ENCODE measurements at places on chromosomes 12 and 14.

DNA sequence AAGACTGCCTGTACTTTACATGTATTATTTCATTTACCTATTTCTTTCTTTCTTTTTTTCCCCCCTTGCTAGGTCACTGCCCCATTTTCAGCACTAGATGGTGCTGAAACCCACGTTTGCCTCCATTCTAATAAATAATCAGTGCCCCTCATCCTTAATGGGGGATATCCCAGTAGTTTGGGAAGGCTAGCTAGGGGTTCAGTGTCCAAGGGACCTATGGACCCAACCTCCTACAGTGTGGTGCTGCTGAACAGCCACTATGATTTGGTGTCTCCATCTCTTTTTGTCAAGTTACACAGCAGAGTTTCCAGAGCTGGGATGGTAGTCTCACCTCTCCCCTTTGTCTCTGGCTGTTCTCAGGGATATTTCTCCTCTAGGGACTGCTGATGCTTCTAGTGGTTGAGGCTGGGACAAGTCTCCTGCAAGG lies 6.5 kb upstream of the HCFC2 start:
- DNase-seq, result no peak

- no peak for DNase-seq
Observed at GRCh38 chr12:26340649-26341048, 145.3 kb downstream of the SSPN start.

DNA sequence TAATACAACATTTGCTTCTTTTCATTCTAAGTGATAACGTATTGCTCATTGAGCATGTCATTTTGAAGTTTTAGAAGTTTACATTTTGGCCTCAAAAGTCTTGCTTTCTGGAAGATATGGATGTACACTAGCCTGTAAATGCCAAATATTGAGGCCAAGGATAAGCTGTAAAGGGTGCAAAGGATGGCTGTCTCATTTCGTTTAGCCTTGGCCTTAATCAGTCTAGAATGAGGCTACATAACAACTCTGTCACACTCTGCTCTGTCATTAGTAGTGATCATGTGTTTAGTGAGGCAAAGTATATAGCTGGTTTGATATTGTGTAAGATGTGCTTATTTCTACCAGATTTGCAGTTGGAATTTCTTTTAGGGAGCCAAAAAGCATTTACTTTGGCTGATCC lies 344.5 kb downstream of the TMTC2 start:
- no peak for DNase-seq

GRCh38 chr14:49463146-49463545 lies 123.0 kb downstream of the RPS29 start:
- no peak for DNase-seq
